Tongue (tissue), 3 donors: ENCODE measurements at places on chromosomes 1 and 21.

DNA sequence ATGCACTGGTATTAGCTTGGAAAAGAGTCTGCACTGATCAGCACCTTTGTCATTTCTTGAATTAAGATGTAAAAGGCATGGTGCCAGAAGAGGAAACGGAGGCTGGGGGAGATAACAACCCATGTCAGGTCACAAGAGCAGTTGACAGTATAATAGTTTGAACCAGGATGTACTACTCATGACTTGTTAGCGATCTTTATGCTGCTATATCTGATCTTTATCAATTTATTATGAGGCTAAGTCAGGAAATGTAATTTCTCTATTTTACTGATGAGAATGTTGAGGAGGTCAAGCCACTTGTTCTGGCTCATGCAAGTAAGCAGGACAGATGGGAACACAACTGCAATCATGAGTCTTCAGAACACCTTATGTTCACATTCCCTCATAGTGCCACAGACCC, 41.4 kb downstream of the RGS5 start:
- no peak for DNase-seq

DNA sequence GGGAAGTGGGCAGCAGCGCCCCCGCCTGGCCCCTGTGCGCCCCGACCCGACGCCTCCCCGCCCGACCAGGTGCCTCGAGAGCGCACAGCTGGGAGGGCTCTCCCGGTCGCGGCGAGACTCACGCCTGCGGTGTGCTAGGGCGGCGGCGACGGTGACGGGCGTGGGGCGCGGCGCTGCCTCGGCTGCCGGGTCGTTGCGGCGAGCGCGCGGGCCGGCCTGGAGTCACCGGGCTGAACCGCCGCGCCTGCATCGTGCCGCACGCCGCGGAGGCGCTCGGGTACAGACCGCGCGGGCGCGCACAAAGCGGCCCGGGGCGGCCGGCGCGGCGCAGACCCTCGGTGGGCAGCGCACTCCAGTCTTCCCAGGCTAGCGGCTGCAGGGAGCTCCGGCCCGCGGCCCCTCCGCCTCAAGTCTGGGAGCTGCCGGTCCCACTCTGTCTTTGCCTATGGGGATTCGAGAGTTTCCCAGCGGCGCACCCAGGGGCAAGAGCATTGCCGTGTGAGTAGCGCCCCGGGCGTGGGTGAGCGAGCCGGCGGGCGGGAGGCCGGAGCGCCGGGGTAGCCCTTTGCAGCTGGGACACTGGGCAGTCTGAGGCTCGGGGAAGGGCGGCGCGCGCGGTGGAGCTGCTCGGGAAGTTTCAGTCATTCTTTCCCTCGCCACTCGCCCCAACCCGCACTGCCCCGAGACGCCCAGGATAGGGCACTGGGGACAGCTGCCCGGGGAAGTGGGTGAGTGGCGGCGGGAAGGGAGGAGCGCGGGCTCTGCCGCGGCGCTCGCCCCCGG, at the start of gene SLC35F3:
TSS of gene SLC35F3 (plus strand) at position 44 of the 783 bp plus-strand sequence.
- DNase-seq = peak; percentile 76

DNA sequence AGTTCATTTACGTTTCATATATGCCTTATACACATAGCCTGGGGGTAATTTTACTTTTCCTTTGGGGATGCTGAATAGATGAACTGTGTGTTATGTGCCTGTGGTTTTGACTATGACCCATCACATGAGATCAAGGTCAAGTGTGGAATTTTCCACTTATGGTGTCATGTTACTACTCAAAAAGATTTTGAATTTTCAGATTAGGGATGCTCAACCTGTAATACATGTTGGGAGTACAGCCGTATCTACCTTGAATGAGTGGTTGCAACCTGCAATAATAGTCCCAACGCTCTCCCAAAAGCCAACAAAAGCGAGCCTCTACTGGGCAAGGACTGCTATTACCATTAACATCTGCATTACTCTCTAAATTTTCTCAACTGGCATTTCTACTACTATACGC, 68.5 kb upstream of the SDC3 start:
- DNase-seq = no peak

GRCh38 chr1:107936498-107937481, 28.2 kb downstream of the VAV3 start:
- peak; percentile 45 for DNase-seq

DNA sequence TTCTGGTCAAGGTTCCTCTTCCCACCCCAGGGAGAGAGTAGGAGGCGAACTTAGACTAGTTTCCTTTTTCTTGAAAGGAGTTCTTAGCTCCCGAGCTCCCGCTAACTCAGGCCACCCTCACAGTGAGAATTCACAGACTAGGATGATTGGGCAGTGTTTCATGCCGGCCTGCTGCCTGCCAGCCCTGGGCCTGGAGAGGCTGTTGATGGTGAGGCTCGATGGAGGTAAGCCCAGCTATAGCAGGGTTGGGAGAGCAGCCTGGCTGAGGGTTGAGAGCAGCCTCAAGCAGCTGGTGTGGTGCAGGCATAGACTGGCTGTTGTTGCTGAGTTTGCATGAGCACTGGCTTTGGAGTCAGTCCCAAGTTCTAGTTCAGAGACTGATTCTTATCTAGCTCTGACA, 274.4 kb downstream of the MATN1 start:
- DNase-seq = no peak

DNA sequence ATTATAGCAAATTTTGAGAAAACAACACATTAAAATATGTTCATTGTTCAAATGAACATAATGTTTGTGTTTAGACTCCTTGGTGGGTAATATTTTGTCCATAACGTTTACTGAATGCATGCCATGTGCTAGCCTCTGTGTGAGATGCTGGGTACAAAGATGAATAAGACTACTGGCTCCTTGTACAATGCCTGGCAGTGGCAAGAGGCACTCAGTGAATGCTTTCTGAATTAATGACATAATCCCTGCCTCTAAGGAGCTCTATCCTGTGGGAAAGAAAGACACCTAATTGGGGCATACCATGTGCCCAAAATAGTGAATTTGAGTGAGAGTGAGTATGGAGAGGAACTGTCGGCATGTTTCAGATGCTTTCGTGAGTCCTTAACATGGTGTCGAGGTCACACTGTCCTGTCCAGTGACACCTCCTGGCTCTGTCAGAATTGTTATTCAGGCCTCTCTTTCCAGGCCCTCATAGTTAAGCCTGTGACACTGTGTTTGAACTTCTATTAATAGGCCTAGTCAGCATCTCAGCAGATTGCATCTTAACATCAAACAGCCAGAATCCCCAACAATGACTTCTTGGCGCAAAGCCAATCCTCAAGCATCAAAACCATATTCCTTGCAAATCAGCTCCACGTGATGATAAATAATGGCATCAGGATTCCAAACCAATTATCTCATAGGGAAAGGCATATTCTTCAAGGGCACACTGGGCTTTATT, 32.8 kb upstream of the S1PR1 start:
- peak; percentile 45 for DNase-seq

GRCh38 chr1:232385221-232385620, 244.7 kb downstream of the SIPA1L2 start:
- no peak for DNase-seq

DNA sequence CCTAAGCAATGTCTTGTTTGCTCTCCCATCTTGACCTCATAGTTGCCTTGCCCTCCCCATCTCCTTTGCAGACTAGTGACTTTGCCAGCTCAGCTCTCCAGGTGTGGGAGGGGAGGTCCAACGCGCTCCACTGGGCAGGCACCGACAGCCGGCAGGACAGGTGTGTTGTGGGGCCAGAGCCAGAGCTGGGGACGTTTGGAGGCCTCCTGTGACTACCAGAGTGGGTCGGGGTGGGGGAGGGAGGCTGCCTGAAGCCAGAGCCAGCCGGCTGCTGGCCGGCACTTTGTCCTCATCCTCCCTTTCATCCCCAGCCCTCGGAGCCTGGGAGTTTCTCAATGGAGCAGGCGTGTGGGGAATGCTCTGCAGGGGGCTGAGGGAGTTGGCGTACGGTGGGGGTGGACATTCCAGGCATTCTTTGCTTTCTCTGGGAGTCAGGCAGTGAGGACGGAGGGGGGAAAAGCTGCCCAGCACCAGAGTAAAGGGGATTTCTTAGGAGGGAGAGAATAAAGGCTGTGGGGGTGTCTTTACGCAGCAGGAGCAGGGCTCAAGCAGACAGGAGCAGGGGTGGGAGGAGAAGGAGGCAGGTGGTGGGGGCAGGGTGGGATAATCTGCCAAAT, 20.2 kb downstream of the NUAK2 start:
- DNase-seq = peak; percentile 66

GRCh38 chr1:174954073-174954460, 45.7 kb upstream of the CACYBP start:
- DNase-seq = peak; percentile 66

- DNase-seq = no peak
Observed at GRCh38 chr1:174414203-174414602, 33.6 kb upstream of the GPR52 start.

DNA sequence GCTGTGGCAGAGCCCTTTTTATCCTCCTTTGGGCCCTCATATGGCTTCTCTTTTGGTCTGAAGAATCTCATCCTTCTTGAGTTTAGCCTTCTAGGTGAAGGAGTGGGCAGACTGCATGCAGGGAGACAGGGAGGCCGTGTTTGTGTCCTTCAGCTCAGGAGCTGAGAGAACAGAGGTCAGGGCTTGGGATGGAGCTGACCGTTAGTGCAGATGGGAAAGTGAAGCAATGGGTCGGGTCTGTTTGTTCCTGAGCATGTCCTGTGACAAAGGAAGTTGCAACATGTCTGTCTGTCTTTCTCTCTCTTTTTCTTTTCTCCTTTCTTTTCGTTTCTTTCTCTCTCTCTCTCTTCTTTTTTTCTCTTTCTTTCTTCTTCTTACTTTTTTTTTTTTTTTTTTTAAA, 14.9 kb downstream of the MAPKAPK2 start:
- no peak for DNase-seq

DNA sequence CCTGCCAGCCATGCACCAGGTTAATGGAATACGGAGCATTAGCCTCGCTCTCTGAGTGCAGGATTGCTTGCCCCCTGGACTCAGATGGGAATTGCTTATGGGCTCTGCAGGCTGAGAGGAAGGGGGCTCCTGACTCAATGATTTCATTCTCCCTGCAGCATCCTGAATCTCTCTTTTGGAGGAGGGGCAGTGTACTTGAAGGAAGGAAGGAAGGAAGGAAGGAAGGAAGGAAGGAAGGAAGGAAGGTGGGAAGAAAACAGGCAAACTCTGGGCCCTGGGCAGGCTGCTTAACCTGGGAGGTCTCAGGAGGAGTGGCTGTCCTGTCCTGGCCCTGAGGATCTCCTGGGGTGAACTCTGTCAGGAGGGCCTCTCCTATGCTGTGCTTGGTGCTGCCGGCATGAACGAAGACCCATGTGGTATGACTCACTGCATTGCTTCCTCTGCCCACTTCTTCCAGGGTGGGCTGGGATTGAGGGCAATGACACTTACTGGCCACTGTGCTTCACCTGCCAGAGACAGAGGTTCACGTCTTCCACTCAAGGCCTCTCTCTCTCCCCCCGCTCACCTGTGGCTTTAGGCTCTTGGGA, 257.1 kb upstream of the CSF3R start:
- DNase-seq = no peak

DNA sequence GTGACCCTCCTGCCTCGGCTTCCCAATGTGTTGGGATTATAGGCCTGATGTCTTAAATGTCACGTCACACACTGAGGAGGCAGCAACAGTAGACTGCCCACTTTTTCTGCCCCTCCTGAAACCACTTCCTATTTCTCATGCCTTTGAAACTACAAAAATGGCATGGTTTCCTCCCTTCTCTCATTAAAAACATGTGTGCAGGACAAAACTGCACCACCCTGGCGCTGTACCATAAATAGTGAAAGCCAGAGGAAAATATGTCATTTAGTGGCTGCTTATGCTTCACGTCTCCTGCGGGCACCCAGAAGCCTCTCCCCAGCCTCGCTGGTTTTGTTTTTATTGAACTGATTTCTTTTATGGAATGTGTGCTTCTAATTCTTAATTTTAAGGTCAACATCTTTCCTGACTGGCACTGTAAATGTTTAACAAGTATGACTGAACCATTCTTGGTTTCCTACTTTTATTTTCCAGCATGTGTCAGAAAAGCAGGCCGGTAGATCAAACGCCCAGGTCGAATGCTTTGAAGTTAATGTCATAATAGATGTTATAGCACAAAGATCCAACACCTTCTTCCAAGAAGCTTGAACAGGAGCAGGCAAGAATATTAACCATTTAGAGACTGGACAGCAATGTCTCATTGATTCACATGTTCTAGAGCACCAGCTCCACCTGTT, 59.6 kb upstream of the C1orf87 start:
- peak; percentile 13 for DNase-seq

DNA sequence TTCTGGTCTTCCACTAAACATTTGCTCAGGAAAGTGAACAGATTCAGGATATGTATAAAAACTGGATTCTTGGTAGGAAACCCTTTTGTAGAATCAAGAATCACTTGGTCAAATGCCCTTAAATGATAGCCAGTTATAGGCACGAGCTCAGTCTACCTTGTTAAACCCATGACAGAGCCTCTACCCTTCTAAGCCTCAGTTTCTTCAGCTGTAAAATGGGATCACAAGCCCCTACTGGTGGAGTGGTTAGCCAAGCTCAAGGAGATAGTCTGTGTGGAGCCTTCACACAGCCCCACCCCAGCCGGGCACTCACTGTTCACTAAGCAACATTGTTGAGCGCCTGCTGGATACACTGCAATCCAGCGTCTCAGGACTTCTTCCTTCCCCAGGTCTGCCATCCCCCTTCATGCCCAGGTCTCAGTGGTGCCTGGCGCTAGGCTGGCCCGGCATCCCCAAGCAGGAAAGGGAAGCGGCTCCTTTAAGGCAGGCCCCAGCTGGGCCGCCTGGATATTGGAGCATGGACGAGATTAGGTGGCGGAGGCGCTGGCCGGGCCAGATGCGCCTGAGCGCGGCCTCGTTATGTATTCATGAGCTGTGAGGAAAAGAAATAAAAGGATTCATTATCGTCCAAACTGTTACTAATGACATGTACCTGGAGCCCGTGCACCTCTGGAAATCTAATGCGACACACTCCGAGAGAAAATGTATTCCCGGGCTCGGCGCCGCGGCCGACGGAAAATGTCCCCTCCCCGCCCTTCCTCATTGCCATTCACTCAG, 75.6 kb downstream of the TAS1R2 start:
- peak; percentile 54 for DNase-seq

GRCh38 chr1:226479474-226479873, 69.1 kb upstream of the STUM start:
- no peak for DNase-seq

DNA sequence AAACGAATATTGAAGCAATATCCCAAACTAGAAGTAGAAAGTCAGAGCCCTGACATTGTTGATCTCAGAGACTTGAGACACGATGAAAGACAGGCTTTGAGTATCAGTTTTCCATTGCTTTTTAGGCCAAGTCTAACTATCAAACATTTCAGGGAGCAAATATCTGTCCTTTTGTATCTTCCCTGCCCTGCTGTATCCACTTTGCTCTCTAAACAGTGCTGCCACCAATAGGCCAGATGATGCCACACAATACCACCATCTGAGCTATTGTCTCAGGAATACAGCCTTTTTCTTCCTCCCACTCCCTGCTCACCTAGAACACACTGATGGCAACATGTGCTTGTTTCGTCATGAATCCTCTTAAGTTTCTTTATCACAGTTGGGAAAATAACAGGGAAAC, 62.6 kb upstream of the SPAG17 start:
- peak; percentile 36 for DNase-seq

GRCh38 chr1:208565756-208566440, 321.7 kb upstream of the PLXNA2 start:
- no peak for DNase-seq

- no peak for DNase-seq
Observed at GRCh38 chr1:116571215-116571919, 541 bp upstream of the CD58 start.
